Kidney (tissue), 22 donors: ENCODE measurements at places on chromosomes 1 and 21. TPM values are rescaled to one million over a fixed set of nuclear protein-coding genes. Genes with fewer than 3 reads are reported as not detected.

- DNase-seq, result no peak
Measured at GRCh38 chr1:78070210-78070609, 24.4 kb downstream of the GIPC2 start.

DNA sequence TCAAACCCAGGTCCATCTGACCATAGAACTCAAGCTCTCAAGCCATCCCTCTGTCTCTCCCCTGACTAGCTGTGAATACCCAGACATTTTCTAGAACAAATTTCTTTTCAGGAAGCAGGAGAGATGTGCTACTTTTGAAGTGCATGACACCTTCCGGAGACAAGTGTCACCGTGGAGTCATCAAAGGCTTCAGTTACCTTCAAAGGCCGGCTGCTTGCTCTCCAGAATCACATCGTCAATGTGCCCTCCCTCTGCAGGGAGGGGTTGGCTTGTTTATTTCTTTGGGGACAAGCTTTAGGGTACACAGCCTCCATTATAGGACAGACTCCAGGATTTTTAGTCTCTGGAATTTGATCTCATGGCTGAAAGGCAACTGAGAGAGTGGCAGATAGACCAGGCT lies 37.7 kb upstream of the IGSF21 start:
- DNase-seq, result no peak

DNA sequence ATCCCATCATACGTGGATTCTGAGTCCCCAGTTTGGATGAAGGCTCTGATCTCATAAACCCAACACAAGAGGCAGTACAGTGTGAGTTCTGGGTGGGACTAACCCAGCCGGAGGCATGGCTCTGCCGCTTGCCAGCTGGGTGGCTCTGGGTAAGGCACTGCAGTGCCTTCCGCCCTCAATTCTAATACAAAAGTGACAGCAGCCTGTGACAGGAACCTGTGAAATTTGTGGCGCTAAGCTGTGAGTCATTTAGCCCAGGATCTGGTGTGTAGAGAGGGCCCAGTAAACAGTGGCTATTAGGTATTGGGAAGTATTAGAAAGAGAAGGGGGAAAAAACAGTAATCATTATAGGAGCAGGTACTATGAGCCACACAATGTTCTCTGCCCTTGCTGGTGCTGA lies 23.3 kb downstream of the HSPG2 start:
- DNase-seq, result peak; percentile 65

DNA sequence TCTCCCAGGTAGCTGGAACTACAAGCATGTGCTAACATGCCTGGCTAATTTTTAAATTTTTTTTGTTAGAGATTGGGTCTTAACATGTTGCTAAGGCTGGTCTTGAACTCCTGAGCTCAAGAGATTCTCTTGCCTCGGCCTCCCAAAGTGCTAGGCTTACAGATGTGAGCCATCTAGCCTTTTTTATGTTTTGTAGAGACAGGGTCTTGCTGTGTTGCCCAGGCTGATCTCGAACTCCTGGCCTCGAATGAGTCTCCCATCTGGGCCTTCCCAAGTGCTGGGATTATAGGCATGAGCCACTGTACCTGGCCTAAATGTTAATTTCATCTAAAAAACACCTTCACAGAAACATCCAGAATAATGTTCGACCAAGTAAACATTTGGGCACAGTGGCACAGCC lies 48.6 kb downstream of the FNBP1L start:
- no peak for DNase-seq

- DNase-seq, result peak; percentile 74
Measured at GRCh38 chr1:183734543-183735036, 70.3 kb upstream of the RGL1 start.

DNA sequence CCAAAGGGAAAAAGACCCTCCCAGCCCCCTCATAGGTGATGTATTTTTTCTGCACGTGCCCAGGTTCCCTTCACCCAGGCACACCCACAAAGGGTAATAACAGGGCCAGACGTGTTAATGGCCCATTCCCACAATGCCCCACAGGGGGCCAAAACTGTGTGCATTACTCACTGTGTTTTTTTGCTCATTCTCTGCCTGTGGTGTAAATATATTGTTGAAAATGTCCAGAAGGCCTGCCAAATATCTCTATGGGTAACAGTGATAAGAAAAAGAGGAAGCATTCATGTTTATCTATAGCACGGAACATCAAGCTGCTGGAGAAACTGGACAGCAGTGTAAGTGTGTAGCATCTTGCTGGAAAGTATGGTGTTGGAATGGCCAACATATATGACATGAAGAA lies 21.9 kb downstream of the RHEX start:
- DNase-seq, result no peak

GRCh38 chr1:217889401-217889800 lies 258.3 kb downstream of the SPATA17 start:
- DNase-seq, result no peak

- DNase-seq, result no peak
Measured at GRCh38 chr1:16145662-16146278, 10.1 kb downstream of the EPHA2 start.

DNA sequence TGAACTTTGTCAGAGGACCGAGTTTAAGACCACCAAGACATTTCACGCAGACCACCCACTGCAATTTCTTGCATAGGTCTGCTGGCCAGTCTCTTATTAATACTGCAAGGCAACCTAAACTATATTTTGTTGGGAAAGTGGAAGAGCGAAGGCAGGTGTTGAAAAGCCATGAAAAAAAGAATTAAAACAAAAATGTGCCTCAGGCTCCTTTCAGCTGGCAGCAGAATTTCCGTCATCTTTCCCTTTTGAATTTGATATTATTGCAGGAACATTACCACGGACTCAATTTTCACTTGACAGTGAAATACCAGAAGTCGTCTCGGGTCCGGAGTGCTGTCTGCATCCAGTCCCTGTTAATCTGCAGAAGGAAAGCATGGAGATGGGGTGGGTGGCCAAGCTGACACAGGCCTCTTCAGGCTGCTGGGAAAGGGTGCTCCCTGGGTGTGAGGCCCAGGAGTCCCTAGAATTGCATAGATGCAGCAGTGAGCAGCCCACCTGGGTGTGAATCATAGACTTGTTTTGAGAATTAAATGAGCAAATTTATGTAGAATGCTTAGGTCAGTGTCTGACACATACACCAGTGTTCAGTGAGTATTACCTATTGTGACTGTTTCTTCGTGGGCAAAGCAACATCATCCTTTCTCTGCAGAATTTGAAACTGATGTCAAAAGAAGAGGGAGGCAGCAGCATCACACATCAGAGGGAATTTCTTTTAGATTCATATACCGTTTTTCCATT lies 150.7 kb downstream of the PBX1 start:
- no peak for DNase-seq

DNA sequence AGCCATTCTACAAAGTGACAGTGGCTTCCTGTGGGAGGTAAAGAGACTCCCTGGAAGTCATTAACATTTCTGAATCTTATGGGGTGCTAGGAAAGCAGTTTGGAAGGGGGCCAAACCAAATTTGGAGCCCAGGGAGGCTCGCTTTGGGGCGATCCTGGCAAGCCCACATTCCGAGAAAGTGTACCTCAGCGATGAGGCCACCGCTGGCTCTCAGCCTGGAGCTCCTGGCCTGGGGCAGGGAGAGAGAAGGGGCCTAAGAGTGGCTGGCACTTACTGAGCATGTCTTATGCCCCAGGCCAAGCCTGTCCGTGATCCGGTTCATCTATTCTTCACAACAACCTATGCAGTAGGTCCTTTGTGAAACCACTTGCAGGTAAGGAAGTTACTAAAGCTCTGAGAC lies 98.8 kb downstream of the CCDC185 start:
- no peak for DNase-seq

DNA sequence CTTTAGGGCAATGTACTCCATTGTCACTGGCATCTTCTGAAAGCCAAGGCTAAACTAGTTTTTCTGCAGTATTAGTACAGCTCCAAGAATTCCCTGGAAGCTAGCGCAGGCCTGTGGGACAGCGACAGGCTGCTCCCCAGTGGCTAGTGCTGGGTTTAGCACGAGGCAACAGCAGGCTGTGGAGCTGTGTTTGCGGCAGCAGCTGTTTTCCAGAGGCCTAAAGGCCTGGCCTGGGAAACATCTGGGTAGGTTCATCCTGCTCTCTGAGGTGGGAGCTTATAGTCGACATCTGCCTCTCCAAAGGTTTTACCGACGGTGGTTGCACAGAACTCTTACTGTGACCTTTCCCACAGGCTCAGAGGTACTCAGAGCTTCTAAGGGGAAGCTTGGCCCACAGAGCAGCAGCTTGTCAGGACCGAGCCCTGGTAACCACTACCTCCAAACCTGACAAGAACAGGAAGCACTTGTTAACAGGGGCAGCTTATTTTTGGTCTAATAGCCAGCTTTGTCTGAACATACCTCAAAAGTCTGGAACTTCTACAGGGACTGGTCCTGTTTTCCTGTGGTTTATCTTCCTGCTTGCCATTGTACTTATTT lies 17.2 kb downstream of the CC2D1B start:
- peak; percentile 48 for DNase-seq

- DNase-seq, result no peak
Measured at GRCh38 chr1:203187689-203188264, 1.3 kb upstream of the CHI3L1 start.

DNA sequence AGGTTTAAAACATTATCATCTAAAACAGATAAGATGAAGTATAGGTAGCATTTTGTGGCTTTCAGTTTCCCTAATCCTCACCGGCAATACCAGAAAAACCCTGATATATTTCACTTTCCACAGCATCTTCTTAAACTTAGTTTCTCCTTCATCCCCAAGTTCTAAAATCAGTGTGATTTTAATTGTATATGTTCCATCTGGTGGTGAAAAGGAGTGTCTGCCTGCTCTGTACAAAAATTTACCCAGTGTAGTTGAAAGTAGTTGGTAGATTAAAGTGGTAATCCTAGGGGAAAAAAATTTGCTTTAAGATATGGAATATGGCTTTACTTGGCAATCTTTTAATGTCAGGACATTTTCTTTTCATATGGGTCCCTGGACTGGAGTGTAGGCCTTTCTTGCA lies 74.3 kb downstream of the CEP350 start:
- DNase-seq, result peak; percentile 4

- DNase-seq, result peak; percentile 95
Measured at GRCh38 chr21:45981151-45982091, at the start of gene COL6A1. Gene COL6A1, plus strand, starts transcription at chr21:45981770. Its CDS starts 81 bp downstream, at chr21:45981851.

DNA sequence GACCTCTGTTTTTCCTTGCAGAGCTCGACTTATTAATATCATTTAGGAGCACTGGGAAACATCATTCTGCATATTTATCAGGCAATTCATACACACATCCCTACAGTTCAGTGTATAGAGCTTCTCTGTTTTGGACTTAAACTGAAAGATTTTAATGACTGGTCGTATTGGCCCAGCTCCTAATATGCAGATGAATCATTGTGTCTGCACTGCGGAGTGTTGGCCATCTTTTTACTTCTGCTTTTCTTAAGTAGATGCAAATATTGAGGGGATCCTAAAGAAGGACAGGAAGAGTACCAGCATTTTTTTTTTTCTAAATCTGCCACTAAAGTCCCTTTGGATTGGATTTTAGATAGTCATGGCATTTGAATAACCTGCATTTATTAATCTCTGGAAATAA lies 154.8 kb downstream of the BACH1 start:
- no peak for DNase-seq

DNA sequence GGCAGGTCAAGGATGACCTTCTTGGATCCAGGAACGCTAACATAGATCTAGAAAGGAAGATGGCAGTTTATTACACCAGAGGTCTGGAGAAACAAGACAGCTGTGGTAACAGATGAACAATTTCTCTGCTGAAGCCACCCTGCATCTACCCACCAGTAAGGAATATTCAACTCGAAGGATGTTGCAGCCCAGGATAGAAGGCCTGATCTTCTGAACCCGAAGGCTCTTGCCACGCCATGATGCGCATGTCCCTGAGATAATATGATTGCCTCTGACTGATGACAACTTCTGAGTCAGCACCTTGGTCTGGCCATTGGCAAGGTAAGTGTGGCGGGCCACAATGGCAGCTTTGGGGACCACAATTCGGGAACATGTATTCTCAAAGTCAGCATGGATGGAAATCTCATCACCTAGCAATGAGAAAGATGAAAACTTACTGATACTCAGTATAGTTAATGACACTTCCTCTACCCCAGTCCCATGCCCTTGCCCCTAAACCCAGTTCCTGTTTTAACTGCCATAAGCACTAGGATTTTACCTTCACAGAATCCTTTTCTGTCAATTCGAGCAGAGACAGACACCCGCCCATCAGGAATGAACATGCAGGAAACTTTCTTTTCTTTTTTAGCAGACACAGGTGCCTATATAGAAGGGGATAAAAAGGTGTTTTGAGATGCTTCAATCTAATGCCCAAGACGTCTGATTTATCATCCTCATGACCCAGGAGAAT lies 1.8 kb downstream of the TXNIP start:
- DNase-seq, result no peak

GRCh38 chr1:63442141-63442475 lies 74.7 kb downstream of the ALG6 start:
- no peak for DNase-seq

DNA sequence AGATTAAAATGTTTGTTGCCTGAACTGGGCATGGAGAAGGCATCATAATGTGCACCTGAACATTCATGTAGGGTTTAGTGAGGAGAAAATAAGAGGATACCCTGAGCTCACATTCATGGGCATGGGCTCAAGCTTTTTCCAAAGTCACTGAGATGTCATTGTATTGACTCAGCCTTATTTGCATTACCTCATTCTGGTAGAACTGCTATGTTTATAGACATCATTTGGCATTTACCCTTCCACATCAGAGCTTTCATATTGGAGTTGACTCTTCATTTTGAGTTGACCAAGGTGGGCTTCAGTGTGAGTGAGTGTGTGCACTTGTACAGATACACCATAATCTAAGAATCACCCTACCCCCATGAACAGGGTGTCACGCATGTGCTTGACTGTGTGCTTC lies 143.2 kb downstream of the PBX1 start:
- DNase-seq, result no peak

GRCh38 chr1:26861889-26862378 lies 1.0 kb upstream of the SFN start:
- peak; percentile 33 for DNase-seq

Gene CGN
- 24.0 TPM for polyA plus RNA-seq

Gene DIRAS3
- 13.2 TPM for polyA plus RNA-seq

Gene NTRK1
- polyA plus RNA-seq, result 1.3 TPM

Gene OVAAL
- polyA plus RNA-seq, result not detected
